ENCODE measurements at places on chromosomes 5 and 9. TPM values are rescaled to one million over a fixed set of nuclear protein-coding genes. Genes with fewer than 3 reads are reported as not detected.
A peak's percentile ranks its signal among the peaks of the same experiment; 100 is the strongest.

SPINK13 gene
- total RNA-seq = not detected

TUSC1 gene
- 13.8 TPM for total RNA-seq

ANKDD1B gene
- total RNA-seq = not detected

GPR151 gene
- total RNA-seq = not detected

P4HA2 gene
- total RNA-seq = 39.5 TPM

FYB1 gene
- 2.6 TPM for total RNA-seq

EIF4E1B gene
- not detected for total RNA-seq

SARDH gene
- total RNA-seq = 1.3 TPM

CDC20B gene
- total RNA-seq = not detected

- no peaks in the 10 kb centered on the region for H3K4me1 ChIP-seq
- H3K4me3 ChIP-seq = no peak overlapping the region
- no peak overlapping the region for H3K27ac ChIP-seq
- H3K27me3 ChIP-seq = no peaks in the 10 kb centered on the region
- no peaks in the 10 kb centered on the region for H3K36me3 ChIP-seq
Observed at GRCh38 chr9:81585191-81585763, 104.1 kb downstream of the TLE1 start.

- no peak overlapping the region for H3K27ac ChIP-seq
- H3K27me3 ChIP-seq = no peaks in the 10 kb centered on the region
- no peaks in the 10 kb centered on the region for H3K36me3 ChIP-seq
- no peaks in the 10 kb centered on the region for H3K4me1 ChIP-seq
- H3K4me3 ChIP-seq = no peak overlapping the region
Observed at GRCh38 chr9:106321394-106322180, 541.4 kb upstream of the ZNF462 start.

GRCh38 chr5:123035918-123036390, 571 bp downstream of the PPIC start:
- no peaks in the 10 kb centered on the region for H3K36me3 ChIP-seq
- peak overlapping the region; percentile 95 for H3K27ac ChIP-seq
- peaks cover 19% of the 10 kb centered on the region for H3K4me1 ChIP-seq
- H3K4me3 ChIP-seq = peak overlapping the region; percentile 84
- H3K27me3 ChIP-seq = no peaks in the 10 kb centered on the region

GRCh38 chr5:113689647-113690046, 176.2 kb downstream of the YTHDC2 start:
- H3K4me1 ChIP-seq = peaks cover 13% of the 10 kb centered on the region
- DNase-seq = no peak
- H3K27ac ChIP-seq = no peak overlapping the region
- no peak overlapping the region for H3K4me3 ChIP-seq
- H3K36me3 ChIP-seq = no peaks in the 10 kb centered on the region

DNA sequence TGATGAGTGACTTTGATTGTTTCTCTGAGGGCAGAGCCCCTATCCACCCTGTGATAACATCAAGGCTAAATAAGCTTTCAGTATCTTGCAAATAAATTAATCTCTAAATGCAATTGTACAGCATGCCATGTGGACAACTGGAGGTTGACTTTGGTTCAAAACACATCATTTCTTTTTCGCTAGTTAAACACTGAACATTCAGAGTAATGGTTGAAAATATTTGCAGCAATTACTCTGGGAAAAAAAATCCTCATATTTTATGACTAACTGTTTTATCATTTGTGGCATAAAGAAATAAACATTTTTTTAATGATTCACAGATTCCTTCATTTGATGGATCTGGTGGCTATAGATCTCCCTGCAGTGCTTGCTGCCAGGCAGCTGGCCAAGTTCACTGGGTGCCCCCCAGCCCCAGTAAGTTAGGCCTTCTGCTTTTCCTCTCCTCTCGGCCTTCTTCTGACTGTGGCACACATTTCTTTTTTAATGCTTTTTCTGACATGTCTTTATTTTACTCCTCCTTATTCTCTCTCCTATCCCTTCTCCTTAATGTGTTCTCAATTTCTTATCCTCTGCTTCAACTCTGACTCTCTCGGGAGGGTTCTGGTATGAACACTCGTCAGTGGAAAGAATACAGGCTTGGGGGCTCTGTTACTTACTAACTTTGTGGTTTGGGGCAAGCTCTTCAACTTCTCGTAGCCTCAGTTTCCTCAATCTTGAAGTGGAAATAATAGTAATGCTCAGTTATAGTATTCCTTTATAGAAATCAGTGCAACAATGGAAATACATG, 69.6 kb downstream of the ADAMTSL1 start:
- no peaks in the 10 kb centered on the region for H3K36me3 ChIP-seq
- peaks cover 12% of the 10 kb centered on the region for H3K4me1 ChIP-seq
- no peak overlapping the region for H3K27ac ChIP-seq
- no peak overlapping the region for H3K4me3 ChIP-seq
- DNase-seq = no peak

DNA sequence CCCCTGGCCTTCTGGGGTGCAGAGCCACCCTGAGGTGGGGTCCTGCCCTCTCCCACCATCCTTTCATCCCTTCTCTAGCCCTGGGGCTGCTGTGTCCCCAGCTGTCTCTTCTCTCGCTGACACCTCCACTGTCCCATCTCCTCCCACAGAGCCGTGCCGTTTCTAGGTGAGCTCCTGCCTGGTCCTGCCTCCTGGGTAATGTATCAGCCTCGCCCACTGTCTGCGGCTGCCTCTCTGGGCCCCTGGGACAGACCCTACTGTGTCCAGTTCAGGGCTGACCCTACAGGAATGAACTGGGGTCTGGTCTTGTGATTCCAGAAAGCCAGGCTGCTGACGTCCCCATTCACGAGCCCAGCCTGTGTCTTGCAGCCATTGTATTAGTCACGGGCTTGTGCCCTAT, 4.1 kb downstream of the PAEP start:
- peaks cover 31% of the 10 kb centered on the region for H3K27me3 ChIP-seq
- H3K4me1 ChIP-seq = no peaks in the 10 kb centered on the region
- no peak overlapping the region for H3K27ac ChIP-seq
- no peak for DNase-seq
- H3K4me3 ChIP-seq = no peak overlapping the region

GRCh38 chr9:110738982-110739381, 70.4 kb downstream of the MUSK start:
- H3K36me3 ChIP-seq = no peaks in the 10 kb centered on the region
- H3K4me1 ChIP-seq = peaks cover 3% of the 10 kb centered on the region
- H3K27me3 ChIP-seq = no peaks in the 10 kb centered on the region
- DNase-seq = no peak
- H3K4me3 ChIP-seq = no peak overlapping the region
- H3K27ac ChIP-seq = no peak overlapping the region
